ENCODE measurements at places on chromosomes 16 and 17.

DNA sequence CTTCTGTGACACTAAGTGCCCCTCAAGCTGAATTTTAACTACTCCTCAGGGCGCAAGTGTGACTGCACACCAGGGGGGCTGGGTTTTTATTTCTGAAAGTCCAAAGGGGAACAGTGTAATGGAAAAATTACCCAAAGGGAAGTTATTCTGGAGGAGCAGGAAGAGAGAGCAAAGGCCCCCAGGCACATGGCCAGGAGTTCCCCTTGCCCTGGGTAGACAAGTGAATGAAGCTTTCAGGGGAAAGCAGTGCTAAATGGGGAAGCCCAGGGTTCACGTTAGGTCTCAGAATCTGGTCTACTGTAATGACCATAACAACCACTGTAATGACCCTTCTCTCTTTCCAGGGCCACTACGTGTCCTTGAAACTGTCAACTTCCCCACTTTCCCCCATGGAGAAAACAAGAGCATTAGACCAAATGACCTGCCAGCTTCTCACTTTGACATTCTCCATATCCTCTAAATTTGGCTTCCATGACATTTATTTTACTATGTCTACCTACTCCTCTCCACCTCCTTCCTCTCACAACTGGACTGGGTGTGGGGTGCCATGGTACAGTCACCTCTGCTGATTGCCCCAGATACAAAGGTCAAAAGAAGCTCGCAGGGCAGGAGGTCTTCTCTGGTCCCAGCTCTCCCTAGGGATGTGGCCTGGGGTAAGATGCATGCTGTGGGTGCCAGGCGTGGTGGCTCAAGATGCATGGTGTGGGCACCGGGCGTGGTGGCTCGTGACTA lies 34.1 kb upstream of the MMP2 start:
- DNase-seq, result no peak

- DNase-seq, result no peak
Observed at GRCh38 chr17:43814026-43814425, 18.9 kb downstream of the MPP3 start.

DNA sequence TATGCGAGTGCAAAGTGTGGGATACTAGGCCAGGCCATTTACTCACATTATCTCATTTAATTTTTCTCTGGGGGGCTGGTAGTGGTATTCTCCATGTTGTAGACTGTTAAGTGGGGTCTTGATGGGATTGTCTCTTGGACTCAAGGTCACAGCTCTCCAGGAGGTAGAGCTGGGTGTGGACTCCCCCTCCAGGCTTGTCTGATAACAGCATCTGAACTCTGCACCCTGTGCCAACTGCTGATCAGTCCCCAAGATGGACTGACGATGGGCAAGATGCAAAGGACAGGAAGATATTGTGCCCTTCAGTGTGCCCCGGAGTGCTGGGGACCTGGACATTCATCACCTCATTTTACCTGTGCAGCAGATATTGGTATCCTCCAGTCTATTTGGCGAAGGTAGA lies 147.8 kb downstream of the MSI2 start:
- DNase-seq, result no peak

GRCh38 chr16:52515068-52515671 lies 31.8 kb downstream of the TOX3 start:
- DNase-seq, result no peak

DNA sequence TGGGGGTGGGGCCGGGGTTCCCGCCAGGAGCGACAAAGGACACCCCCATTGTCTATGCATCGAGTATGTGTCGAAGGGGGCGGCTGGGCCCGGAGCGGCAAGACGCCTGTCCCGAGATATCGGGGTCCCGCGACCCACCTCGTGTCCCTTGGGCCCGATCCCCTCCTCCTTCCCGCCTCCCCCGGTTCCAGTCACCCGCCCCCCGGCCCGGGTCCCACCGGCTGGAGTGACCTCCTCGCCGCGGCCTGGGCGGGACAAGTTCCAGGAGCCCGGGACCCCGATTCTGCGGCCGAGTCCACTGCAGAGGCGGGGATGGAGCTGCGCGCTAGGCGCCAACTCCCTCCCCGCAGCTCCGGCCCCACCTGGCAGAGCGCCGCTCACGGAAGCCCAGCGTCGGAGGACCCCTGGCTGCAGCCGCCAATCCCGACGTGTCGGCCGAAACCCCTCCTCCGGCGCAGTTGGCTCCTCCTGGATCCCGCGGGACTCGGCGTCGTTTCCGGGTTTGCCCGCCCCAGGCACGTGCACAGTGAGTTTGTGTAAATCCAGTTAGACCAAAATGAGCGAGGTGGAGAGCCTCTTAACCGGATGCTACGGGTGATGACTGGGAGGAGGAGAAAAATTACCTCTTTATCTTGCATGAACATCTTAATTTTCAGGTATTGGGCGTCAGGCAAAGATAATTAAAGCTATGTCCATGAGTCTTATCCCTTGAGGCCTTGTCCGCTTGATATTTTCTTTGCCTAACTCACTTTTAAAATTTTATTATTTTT lies at the start of gene NMRAL1:
NMRAL1 (minus strand) TSS at position 434 of the 770 bp plus-strand sequence. CDS start 493 bp downstream, outside the sequence.
- peak; percentile 88 for DNase-seq

DNA sequence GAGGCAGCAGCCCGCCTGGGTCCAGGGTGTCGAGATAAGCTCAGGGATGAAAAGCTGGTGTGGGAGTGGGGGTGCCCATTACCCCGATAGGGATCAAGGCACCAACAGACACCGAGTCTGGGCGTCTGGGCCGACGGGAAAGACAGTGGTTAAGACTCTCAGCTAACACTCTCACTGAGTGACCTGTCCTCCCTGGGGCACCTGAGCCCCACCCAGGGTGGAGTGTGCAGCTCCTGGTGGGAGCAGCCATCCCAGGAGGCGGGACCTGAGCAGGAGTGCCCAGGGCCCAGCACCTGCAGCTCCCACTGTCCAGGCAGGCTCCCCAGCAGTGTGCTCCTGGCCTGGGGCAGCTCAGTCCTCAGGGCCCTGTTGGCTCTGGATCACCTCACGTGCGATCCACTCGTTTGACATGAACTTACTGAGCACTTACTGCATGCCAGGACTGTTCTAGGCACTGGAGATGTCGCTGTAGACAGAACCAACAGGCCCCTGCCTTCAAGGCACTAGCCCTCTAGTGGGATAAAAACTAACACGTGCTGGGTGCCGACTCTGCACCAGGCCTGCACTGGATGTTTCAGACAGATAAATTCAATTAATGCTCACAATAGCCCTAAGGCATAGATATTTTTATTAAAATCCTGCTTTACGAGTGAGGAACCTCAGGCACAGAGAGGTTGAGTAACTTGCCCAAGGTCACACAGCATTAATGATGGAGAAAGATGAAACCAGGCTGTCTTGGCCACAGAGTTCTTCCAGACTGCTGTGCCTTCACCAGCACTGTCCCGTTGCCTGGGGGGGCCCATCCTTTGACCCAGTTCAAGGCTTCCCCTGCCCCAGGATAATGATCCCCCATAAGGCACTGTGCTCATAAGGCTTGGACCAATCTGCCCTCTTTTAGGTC lies 1.9 kb downstream of the EVPLL start:
- no peak for DNase-seq

DNA sequence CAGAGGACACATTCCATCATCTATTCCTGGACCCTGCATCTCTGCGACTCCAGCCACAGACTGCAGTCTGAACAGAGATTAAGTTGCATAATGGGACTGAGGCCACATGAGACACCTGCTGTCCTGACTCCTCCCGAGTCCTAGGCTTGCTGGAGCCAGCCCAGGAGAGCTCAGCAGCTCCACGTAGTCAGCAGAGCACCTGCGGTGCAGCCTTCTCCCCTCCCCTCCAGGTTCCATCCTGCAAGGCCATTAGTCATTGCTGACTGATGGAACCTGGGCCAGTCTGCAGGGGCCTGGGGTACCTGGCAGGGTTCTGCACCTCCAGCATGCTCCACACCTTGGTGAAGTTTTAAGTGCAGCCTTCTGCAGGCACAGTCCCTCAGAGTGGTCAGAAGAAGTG lies 76.7 kb downstream of the PLD6 start:
- no peak for DNase-seq

DNA sequence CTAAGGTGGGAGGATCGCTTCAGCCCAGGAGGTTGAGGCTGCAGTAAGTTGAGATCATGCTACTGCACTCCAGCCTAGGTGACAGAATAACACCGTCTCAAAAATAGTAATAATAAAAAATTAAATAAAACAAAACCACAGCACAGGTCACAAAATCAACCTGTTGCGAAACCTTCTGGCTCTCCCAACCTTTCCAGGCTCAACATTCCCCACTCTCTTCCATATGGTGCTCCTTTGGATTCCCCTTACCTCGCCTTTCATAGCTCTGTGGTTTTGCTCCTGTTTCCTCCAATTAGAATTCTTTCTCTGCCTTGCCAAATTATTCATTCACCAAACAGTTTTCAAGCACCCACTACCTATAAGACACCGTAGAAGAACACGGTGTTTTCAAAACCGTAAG lies 4.7 kb downstream of the ZDHHC7 start:
- no peak for DNase-seq
